Fibroblast of upper back skin (primary cell): ENCODE measurements at places on chromosomes 11 and 22.

DNA sequence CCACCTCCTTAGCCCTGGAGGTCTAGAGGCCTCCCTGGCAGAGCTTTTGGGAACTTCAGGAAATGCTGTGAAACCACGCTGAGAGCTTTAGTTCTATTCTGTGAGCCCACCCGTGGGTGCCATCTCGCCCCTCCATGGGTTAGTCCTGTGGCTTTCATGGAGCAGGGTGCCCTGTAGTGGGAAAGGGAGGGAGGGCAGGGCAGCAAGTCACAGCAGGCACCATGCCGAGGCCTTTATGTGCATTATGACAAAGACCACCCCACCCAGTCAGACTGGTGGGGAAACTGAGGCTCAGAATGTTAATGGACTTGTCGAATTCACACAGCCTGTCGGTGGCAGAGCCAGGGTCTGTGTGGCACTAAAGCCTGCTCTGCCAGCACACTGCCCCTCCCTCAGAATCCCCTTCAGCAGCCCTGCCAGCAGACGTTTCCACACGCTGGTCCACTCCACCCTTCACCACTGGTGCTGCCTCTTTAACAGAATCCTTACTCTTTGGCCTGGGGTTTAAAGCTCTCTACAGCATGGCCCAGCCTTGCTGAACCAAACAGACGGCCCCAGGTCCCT lies 13.4 kb downstream of the TMPRSS13 start:
- DNase-seq, result no peak

DNA sequence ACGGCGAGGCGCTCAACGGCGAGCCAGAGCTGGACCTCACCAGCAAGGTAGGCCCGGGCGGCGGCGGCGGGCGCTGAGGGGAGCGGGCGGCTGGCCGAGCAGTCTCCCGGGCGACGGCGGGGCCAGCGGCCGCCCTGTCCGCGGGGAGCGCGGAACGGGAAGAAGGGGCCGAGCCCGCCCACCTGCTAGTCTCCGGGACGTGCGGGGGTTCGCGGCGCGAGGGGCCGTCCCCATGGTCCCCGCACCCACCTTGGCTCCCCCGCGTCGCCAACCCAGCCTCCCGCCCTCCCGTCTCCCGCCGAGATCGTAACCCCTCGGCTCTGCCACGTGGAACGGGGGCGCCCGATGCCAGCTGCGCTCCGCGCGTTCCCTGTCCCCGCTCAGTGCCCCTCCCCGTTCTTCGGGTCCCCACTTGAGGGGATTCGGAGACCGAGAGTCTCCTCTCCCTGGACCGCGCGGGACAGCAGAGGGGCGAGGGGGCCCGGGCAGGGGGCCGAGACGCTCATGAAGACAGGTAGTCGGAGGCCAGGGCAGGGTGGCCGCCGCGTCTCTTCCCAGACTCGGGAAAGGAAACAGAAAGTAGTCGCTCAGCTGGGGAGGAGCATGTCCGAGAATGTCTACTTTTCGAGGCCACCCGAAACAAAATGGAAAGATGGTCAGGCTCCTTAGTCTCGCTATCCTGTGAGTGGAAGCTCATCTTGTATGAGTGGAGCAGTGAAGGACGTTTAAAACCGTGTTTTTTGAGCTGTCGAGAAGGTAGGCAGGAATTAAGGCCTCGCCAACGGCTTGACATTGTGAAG lies 557 bp downstream of the GTPBP1 start:
- peak; percentile 22 for DNase-seq

- DNase-seq, result peak; percentile 81
These were observed 6.3 kb downstream of the CEND1 start for GRCh38 chr11:783581-784015.

DNA sequence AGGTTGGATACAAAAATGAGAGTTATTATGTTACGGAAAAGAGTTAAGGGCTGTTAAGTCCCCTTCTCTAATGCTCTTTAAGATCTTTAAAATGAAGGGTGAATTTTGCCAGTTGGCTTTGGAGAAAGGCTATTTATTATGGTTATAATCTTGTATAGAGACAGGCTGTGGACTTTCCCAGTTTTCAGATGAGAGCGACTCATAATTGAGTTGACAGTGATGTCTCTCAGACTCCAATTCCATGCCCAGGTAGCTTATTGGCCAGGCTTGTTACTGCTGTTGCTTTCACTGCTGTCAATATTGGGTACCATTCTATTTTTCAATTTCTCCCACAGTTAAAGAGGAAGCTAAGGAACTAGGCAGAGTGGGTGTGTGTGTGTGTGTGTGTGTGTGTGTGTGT lies 13.1 kb downstream of the ENDOD1 start:
- DNase-seq, result no peak

DNA sequence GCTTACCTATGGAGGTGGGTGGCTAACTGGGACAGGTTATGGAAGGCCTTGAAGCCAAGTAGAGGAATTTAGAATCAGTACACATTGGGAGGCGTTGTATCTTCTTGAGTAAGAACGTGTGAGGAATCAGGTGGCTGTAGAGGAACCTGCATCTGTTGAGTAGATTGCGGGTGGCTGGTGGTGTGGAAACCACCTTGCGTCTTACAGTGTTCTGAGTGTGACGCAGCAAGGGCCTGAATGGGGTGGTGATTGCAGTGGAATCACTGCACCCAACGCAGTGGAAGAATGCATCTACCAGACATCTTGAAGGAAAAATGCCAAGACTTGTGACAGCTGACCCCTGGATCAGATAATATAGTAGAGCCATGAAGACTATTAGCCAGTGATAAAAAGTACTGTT lies 110.8 kb upstream of the NNMT start:
- no peak for DNase-seq

DNA sequence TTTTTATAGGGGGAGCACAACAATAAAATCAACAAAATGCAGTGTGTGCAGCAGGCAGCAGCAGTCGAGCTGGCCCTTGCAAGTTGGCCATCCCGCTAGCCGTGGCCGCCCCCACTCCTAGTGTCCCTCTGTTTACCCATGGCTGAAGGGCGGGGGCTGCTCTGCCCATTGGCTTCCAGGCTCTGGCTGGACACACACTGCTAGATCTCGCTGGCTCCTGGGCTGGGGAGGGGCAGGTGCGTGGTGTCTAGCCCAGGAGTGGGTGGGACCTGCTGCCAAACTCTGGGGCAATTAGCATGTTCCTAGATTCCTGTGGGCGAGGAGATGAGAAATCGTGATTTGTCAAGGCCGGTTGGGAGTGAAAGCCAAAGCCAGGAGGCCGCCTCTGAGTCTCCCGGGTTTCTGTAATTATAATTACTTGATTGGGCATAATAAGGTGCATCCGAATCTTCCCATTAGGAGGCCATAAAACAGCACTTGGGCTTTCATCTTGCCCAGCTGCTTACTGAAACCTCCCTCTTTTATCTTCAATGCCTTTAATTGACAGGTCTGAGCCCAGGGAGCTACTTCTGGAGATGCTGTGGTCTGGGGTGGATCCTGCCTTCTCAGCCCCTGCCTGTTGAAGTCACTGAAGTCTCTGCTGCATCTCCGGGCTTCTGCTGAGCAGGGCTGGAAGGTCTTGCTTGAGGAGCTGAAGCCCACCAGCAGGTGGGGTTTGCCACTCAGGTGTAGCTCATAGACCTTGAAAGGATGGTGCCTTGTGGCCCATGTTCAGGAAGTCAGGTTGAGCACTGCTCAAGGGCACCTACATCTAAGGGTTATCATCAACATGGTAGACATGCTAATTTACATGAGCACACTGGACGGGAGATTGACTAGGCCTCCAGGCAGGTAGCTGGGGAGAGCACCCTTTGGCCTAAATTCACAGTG lies 44.5 kb upstream of the DKK3 start:
- DNase-seq, result no peak

DNA sequence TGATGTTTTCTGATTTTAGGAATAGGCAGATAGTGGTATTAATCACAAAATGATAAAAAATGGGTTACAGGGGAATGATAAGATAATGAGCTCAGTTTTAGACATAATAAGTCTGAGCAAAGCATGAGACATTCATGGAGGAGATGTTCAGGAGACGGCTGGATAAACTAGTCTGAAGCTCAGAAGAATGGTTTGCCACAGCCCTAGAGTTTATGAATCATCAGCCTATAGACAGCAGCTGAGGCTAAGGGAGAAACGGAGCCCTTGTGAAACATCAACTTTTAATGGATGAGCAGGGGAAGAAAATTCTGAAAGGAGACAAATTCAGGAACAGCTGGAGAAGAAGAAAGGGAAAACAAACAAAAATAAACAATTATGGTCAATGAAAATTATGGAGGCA lies 87.2 kb downstream of the RELT start:
- DNase-seq, result peak; percentile 75

DNA sequence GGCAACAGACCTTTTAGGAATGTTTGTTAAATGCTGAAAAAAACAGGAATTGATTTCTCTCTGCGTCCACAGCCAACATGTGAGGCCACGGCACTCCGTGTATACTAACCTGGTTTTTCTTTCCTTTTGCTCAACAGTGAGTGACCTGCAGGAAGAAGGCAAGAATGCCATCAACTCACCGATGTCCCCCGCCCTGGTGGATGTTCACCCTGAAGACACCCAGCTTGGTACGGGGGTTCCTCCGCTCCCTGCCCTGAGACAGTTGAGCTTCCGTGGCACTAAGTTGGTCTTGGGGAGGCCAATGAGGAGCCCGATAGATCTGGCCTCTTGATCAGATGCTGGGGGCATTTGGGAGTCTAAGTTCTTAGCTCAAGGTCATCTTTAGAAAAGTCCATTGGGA lies 69.7 kb downstream of the PARVB start:
- no peak for DNase-seq
